ENCODE measurements at places on chromosomes 3 and 15.

DNA sequence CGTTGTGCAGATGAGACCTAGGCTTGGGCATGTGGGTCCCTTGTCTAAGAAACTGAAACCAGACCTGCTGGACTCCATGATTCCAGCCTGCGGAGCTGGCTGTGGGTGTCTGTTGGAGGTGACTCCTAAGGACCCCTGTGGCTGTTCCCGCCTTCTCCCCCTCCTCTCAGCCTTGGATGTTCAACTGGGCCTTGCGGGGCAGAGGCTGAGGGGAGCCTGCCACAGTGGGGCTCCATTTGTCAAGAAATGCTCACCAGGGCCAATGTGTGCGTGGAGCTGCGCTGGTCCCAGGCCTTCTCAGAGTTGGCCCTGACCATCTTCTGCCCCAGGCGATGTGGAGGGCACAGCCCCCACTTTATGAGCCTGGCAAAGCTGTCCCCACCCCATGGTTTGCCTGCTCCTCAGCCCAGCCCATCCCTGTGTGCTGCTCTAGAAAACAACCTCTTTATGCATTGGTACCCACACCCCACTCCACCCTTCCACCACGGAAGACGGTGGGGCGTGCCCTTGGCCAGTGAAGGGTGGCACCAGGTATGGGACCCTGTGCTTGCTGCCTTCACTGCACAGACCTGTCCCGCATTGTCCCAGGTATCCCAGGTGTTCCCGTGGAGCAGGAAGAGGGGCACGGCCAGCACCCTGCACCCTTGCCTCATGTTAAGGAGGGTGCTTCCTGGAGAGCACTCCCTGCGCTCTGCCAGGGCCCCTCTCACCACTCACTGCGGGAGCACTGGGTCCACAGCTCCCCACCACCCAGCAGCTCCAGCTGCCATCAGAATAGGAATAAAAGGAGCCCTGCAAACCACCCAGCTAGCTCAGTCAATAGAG lies 7.9 kb downstream of the MESP2 start:
- no peak for DNase-seq

DNA sequence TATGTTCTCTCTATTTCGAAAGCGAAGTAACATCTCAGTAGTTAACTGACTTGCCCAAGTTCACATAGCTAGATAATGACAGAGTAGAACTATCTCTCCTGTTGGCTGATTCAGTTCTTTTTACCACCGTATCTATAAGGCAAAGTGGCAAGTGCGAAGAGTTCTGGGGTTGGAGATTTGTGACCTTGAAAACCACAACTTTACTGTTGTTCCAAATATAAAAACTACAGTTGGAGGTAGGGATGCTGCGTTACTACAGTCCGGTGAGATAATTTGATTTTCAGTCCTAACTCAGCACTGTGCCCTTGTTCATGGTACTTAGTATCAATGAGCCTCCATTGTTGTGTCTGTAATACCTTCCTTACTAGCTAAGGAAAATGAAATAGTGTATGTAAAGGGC lies 71.2 kb upstream of the GOLGA8B start:
- DNase-seq = no peak

- no peak for DNase-seq
Observed at GRCh38 chr3:111747490-111747889, 111.6 kb upstream of the PHLDB2 start.

- no peak for DNase-seq
Observed at GRCh38 chr3:149535333-149535685, 60.8 kb downstream of the TM4SF4 start.

- peak; percentile 48 for DNase-seq
Observed at GRCh38 chr15:74621936-74622335, 6.3 kb downstream of the CLK3 start.

DNA sequence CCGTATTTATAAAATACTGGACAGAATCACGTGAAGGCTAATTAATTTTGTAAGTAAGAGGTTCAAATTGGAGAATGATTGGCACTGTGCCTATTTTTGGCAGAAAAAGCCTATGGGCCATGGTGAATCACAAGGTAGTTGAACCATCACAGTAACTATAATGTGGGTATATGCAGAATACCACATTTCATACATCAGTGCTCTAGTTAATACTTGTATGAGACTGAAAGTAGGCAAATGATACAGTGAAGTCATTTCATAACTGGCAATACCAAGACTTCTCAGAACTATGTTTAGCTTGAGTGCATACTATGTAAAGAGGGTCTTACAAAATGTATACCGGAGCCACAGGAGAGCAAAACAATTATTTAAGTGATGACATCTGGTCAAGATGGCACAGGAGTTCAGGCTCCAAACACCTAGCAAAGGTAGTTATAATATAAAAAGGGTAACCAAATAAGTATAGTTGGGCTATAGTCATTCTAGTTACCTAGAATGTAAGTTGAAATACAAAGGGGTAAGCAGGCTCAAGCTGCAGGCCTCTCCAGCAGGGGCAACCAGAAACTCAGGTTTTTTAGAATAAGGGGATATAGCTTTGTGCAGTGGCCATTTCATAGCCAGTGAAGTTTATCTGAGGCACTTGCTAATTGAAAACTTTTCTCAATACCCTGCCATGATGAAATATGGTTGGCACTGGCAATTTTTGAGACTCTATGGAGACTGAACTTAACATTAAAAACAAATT lies 19.1 kb downstream of the GPR160 start:
- DNase-seq = no peak

DNA sequence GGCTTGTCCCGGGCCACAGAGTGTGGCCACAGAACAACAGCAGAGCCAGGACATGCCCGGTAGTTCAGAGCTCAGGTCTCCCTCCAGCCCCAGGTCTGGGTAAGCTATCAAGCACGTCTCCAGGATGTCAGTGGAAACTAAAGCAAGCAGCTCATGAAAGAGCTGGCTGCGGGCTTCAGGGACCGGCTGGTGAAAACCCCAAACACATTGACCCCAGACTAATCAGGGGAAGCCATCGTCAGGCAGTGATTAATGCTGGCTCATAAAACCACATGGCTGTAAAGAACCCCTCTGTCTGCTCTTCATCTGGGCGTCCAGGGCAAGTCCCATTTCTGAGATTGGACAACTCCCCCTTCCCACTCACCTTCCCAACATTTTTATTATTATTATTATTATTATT lies 37.8 kb downstream of the LMCD1 start:
- DNase-seq = no peak

DNA sequence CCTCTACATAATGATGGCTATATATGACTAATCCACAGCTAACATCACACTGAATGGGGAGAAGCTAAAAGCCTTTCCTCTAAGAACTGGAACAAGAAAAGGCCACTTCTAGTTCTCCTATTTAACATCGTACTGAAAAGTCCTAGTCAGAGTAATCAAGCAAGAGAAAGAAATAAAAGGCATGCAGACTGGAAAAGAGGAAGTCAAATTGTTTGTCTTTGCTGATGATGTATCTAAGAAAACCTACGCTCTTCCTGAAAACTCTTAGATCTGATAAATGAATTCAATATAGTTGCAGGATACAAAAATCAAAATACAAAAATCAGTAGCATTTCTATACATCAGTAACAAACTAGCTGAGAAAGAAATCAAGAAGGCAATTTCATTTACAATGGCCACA lies 116.9 kb downstream of the TP63 start:
- DNase-seq = no peak

- no peak for DNase-seq
Observed at GRCh38 chr3:156353563-156353962, 201.4 kb downstream of the SSR3 start.

- DNase-seq = no peak
Observed at GRCh38 chr3:8336456-8336855, 165.2 kb upstream of the LMCD1 start.

DNA sequence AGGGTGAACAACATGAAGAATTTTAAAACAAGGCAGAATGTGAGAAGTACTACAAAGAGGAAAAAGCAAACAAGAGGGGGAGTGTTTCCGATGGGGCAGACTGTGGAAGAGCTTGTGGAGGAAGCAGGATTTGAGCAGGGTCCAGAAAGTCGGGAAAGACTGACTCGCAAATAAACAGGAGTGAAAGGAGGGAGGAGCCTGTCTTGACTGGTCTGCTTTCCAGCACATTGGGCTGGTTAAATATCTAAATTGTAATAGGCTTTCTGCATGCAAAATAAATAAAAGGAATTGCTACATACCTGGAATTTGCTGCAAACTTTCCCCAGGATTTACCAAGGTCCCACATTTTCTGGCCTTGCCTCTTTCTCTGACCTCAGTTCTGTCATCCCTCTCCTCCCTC lies 132.1 kb downstream of the RORA start:
- DNase-seq = no peak

- no peak for DNase-seq
Observed at GRCh38 chr3:99199021-99199420, 297.5 kb upstream of the DCBLD2 start.

DNA sequence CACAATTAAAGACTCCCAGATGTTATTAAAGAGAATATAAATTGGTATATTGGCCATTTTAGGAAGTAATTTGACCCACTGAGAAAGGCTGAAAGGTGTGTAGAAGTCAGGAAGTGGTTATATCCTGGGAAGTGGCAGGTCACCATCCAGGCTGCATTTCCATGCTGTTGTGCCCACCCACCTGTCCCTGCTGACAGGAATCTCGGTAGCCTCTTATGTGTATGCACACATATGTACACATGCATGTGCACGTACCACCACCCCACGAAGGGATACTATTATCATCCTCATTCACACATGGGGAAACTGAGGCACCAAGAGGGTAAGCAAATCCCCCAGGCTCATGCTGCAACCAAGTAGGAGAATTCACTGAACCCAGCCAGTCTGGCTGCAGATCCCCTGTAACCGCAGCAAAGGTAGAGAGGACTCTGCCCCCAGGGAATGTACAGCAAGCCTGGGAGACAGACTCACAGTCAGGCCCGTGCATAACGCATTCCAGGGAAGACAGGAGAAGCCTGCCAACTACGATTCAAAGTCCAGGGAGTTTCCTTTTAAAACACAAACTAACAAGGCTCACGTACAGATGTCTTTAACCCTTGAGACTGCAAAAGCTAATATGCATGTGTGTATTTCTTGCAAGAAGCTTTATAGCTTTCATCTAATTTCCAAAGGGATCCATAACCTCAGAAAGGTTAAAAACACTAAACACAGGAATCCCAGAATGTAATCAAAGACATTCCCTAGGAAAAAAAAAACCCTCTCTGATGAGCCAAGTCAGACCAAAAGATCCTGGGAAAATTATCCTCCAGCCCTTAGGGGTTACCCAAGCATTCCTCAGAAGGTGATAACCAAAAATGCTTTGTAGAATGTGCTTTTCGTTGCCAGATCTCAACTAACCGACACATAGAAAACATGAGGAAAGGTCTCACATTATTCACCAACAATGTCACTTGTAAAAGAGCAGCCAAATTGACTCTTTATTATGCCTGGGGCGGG lies 129.6 kb downstream of the ADAMTS17 start:
- no peak for DNase-seq

- no peak for DNase-seq
Observed at GRCh38 chr15:25545017-25545416, 106.2 kb upstream of the UBE3A start.

- no peak for DNase-seq
Observed at GRCh38 chr3:150073513-150073912, 102.8 kb upstream of the PFN2 start.

GRCh38 chr15:101723171-101723873 lies 951 bp downstream of the TARS3 start:
- DNase-seq = no peak

DNA sequence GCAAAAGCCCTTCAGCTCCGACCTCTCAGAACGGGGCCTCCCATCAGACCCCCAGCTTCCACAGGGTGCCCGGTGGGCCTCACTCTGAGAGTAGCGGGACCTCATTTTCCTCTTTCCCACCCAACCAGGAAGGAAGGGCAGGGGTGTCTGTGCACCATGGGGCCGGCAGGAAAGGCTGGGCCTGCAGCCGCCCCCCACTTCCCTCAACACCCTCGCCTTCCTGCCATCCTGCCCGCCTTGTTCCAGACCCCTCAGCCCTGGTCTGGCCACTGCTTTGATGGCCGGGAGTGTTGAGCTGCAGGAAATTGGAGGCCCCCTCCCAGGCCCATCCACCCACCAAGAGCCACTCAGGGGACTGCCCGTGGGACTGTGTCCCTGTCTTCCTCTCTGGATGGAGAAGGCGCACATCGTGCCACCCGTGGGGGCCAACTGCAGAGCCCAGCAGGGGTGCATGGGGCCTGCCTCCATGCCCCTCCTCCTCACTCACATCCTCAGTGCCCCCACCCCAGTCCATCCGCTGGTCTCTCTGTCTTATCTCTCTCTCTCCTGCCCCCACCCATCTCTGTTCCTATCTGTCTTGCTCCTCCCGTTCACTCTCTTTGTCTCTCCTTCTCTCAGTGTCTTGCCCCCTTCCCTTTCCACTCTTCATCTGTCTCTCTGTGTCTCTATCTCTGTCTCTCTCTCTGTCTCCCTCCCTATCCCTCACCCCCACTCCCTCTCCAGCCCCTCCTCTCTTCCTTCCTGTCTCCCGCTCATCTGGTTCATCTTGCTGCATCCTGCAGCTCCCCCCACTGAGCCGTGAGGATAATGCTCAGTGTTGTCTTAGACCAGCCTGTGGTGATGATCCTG lies 1.8 kb upstream of the PLXND1 start:
- DNase-seq = no peak

DNA sequence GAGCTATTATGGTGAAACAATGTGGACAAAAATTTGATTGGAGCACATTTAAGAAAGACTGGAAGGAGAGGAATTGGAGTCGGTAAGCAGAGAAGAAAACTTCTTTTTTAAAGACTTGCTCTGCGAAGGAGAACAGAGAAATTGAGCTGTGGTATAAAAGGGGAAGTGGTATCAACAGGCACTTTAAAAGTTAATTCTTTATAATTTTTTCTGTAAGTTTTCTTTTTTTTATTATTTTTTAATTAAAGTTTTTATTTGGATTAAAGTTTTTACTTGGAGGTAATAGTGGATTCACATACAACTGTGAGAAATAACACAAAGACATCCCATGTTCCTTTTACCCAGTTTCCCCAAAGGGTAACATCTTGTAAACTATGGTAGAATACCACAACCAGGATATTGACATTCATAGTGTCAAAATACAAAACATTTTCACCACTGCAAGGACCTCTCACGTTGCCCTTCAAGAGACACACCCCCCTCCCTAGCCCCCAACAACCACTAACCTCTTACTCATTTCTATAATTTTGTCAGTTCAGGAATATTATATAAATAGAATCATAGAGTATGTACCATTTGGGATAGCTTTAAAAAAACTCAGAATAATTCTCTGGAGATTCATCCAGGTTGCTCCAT lies 33.8 kb upstream of the XIRP1 start:
- no peak for DNase-seq

DNA sequence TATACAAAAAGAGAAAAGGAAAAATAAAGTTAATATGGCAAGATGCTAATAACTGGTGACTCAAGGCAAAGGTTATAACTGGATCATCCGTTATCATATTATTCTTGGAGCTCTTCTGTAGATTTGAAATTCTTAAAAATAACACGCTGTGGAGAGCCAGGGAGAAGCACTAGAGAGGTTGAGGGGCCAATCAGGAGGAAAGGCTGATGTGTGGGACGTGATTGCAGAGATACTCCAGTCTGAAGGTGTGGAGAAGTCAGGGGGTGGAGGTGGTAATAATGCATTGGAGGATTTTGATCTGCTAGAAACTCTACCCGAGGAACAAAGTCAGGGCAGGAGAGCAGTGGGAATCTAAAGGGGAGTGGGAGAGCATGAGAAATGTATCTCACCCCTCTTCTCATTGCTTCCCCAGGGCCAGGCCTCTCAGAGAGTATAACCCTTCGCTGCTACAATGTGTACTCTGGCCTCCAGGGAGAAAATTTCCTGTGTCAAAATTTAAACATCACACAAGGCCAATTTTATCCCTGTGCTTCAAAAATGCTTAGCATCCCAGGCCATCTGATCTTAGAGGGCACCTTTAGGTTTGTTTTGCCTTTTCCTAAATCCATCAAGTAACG lies 211.5 kb upstream of the SEMA6D start:
- no peak for DNase-seq

GRCh38 chr15:78992416-78993256 lies 47.8 kb upstream of the CTSH start:
- DNase-seq = peak; percentile 78

GRCh38 chr15:36815786-36816185 lies 236.4 kb downstream of the CDIN1 start:
- no peak for DNase-seq
